ENCODE measurements at places on chromosomes 3 and 15.

DNA sequence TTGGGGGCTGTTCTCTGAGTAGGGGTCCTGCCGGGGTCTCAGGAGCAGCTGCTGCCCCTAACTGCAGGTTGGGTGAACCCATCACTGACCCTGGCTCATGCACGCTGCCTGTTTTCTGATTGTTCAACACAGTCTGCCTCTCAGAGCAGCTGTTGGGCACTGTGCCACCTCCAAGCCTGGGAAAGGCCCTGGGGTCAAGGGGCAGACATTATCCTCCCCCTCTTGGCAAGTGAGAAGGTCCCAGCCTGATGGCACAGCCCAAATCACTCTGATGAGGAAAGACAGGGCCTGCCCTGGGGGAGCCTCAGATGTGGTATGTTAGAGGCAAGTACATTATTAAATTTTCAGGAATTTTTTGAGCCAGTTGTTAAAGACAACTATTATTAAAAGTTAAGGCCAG lies 14.1 kb upstream of the GNAT1 start:
- no peak for DNase-seq

DNA sequence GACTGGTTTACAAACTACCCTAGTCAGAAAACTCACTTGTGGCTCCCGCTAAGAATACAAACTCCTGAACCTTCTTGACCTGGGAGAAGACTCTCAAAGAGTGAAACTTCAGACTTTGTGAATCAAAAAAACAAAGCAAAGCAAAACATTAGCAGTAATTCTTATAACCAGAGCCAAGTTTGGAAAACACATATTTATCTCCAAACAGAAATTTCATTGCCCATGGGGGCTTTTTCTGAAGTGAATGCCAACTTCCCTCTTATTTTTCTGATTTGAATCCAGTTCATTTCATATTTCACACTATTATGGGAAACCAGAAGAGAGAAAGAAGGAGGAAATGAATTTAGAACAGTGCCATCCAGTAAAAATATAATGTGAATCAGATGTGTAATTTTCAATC lies 55.7 kb upstream of the ZNF385D start:
- DNase-seq, result no peak

- no peak for DNase-seq
Observed at GRCh38 chr3:149547954-149548668, 73.6 kb downstream of the TM4SF4 start.

GRCh38 chr3:150372320-150372719 lies 35.8 kb upstream of the TSC22D2 start:
- DNase-seq, result no peak

GRCh38 chr3:110542552-110543150 lies 529.0 kb upstream of the NECTIN3 start:
- no peak for DNase-seq

DNA sequence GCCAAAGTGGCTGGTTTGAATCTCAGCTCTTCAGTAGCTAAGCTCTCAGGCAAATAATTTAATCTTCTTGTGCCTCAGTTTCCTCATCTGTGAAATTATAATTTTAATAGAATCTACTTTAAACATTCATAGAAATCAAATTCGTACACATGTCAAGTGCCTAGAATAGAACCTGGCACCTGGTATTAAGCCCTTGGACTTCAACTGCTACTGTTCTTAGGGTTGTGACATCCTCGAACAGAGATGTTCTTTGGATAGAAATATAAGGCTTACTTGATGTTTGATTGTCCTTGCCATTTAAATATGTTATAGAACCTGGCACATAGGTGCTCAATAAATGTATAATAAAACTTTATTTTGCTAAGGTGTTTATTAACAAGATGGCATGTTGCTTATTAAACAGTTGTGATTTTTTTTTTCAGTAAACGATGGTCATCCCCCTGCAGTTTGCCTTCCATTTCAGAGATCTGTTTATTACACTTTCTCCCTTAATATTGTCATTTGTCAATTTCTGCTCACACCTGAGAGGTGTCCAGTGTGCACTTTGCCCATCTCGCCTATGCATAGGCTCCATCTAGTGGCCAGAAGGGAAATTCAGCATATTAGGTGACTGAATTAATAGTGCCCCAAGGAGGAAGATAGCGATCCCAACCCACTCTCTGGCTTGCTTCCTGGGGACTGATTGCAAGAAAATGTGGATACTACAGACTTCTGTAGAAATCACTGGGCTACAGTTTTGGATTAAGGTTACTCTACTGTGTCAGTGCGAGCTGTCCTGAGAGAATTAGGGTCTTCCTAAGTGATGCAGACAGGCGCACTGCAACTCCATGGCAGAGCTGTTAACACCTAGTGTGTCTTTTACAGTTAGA lies 10.7 kb downstream of the IGF1R start:
- DNase-seq, result no peak

DNA sequence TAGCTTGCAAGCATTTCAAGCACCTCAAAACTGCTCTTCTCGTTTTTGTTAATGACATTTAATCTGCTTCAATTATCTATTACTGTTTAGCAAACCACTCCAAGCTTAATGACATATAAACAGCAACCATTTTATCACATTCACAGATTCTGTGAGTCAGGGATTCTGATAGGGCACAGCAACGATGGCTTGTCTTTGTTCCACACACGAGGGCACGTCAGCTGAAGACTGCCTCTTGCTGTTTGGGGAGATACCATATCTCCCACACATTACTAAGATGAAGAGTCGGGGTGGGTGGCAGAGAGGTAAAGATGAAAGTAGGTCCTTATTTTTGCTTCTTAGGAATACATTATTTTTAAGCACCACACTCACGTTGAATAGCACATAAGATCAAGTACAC lies 19.3 kb downstream of the CPOX start:
- DNase-seq, result no peak
